CD4-positive, alpha-beta T cell treated with Interleukin-4 for 1 hour (primary cell): ENCODE measurements at places on chromosomes 5 and 9.

- DNase-seq = no peak
Observed at GRCh38 chr5:72633649-72634048, 126.4 kb upstream of the ZNF366 start.

GRCh38 chr5:83802686-83803085, 82.0 kb upstream of the HAPLN1 start:
- DNase-seq = no peak

DNA sequence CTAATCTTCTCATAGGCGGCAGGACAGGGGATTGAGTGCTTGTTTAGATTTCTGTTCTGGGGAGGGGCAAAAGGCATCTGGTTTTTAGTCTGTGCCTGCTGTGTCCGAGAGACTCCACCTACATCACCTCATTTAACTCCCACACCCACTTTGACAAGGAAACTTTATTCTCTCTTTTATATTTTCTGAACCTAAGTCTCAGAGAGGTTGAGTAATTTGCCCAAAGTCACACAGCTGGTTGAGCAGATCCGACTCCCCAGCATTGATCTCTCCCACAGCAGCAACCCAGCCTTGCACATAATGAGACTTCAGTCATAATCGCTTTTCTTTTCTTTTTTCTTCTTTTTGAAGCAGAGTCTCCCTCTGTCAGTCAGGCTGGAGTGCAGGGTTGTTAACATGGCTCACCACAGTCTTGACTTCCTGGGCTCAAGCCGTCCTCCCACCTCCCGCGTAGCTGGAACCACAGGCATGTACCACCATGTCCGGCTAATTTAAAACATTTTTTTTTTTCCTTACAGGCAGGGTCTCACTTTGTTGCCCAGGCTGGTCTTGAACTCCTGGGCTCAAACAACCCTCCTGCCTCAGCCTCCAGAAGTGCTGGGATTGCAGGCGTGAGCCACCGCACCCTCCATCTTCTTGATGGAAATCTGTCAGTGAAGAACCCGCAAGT, 36.5 kb upstream of the ANKRD33B start:
- DNase-seq = no peak

DNA sequence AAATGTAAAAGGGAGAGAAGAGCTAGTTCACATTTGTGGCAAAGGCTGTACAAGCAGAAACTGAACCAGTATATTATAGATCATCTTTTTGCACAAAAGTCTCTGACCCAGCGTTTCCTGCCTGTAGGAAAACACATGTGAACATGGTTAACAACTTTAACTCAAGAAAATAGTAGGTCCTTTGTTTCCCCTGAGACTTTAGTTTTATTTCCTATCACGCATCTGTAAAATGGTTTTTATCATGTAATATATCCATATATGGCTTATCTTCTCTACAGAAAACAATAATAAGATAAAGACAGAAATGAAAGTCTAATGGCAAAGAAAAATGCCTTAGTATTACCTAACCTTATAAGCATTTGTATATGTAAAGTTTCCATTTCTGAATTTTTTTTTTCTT, 2.7 kb downstream of the KIF3A start:
- DNase-seq = no peak

DNA sequence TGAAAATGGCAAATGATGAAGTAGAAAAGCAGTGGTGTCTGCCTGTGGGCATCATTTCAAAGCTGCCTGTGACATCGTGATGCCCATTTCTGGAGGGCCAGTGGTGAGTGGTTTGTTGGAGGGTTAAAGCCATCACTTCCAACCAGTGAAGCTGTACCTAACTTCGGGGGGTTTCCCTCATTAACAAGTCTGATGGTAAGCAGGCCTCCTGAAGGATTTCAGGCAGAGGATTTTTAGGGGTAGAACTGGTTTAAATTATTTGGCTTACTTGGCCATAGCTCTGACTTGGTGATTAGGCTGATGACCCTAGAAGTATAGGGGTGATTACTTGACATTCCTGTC, 10.7 kb downstream of the TNFAIP8 start:
- DNase-seq = no peak

GRCh38 chr5:128825826-128826225, 139.5 kb upstream of the SLC27A6 start:
- DNase-seq = no peak

DNA sequence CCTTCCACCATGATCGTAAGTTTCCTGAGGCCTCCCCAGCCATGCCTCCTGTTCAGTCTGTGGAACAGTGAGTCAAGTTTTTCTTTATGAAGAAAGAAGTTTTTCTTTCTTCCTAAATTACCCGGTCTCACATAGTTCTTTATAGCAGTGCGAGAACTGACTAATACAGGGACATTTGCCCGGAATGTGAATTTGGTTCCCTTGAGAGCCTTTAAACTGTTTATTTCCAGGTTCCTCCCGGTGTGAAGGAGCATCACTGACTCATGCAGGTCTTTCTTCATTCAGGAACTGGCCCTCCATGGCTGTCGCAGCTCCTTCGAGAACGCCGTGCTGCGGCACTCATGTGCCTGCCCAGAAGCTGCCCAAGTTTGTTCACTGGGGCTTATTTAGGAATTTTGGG, 87.7 kb downstream of the PTCH1 start:
- no peak for DNase-seq

DNA sequence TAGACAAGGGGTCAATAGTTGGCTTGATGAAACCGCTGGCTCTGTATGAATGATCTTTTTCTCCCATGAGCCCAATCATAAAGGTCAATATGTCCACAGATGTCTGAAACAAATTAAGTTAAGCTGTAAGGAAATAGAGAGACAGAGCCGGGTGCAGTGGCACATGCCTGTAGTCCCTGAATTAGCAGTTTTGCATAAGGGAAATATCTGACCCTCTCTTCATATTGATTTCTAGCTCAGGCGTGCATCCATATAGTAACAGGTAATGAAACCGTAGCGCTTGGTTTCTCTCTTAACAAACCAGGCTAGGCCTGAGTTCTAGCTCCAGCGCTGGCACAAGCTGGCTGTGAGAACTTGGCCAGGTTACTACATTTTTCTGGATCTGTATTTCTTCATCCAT, 118.1 kb upstream of the ERCC6L2 start:
- DNase-seq = no peak

DNA sequence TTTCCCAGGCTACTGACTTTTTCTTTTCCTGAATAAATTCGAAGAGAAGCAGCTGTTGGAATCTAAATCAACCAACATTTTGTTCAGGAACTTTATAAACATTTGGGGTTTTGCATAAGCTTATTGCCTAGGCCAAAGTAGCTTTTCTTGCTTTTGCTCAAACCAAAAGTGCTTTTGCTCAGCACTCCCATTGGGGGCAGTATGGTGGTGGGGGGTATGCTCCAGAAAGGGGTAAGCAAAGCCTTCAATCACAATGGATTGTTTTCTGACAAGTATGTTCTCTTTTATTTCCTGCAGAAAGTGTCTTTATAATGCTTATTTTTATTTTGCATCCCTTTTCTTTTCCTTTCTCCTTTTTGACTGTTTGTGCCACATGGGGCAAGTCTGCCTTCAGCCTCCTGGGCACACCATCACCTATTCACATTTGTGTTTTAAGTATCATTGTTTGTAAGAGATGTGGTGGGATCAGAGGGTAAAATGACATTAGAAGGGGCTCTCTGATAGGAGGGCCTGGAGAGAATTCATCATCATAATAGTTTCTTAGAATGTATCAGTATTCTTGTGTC, 86.0 kb downstream of the PRDM6 start:
- DNase-seq = no peak

DNA sequence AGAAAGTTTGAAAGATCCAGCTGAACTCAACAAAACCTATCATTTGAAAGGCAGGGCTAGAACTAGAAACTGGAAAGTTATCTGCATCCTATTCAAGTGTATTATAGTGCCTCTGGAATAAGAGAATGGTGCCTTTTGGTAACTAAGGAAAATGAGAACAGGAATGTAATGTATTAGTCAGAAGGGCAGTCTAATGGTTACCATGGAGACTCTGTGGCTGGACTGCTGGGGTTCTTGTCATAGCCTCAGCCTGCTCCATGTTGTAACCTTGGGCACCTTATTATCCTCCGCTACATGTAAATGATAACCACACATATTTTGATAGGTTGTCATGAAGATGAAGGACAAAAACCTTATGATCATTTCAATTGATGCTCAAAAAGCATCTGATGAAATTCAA, 24.6 kb upstream of the IFNB1 start:
- DNase-seq = no peak
